ENCODE measurements at places on chromosomes 1 and 21.

- no peak for DNase-seq
Measured at GRCh38 chr21:32132881-32133280, 146.0 kb downstream of the MIS18A start.

- no peak for DNase-seq
Measured at GRCh38 chr1:114248162-114248561, 94.5 kb upstream of the SYT6 start.

DNA sequence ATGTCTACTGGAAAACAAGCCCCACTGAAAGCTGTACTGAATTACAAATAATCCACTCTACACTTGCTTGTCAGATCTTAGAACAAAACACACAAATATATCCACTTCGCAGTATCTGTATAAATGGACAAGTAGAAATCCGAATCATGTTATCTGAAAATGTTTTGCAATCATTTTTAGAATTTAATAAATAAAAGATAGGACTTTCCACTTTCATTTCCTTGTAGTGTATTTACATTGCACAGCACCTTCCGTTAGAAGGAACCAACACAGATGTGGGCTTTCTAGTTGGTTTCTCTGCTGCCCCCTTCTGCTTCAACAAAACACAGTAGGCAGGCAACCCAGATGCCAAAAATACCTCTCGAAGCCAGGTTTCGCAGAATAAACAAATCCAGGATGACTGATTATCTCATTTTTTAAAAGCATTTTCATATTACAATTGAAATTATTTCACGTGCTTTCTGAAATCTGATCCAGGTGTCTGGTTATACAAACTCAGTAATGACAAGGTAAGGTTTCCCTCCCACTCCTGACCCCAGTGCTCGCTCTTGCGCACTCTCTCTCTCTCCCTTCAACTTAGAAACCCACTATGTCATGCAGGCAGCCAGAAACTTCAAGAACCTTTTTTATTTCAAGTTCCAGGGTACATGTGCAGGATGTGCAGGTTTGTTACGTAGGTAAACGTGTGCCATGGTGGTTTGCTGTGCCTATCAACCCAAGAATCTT lies 389.9 kb downstream of the SMYD3 start:
- DNase-seq = no peak

DNA sequence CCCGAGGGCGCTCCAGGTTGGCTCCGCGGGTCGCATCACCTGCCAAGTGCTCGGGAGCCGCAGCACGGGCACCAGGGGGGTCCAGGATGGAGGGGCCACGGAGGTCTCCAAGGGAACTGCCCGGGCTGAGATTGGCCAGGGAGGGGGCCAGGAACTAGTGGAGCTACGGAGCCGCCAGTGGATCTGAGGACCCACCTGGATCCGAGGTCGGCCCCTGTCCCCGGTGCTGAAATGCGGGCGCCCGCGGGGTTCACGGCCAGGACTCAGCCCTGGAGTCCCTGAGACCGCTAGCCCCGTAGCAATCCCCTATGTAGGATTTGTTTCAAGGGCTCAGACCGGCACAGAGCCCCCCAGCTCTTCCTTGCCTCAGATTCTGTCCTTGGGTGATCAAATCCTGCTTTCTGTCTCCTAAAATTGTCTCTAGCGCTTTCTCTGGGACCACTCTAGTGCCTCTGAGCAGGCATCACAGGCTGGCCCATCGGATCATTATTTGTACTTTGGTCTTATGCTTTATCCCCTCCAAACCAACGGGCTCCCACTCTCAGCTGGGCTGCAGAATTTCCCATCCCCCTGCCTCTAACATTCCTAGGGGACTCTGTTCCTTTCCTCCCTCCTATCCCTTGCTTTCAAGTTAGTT lies 27.3 kb downstream of the KIAA2013 start:
- DNase-seq = no peak

- DNase-seq = no peak
Measured at GRCh38 chr1:234745276-234745675, 135.3 kb upstream of the IRF2BP2 start.

GRCh38 chr1:173489929-173490328 lies 12.8 kb downstream of the PRDX6 start:
- DNase-seq = no peak

DNA sequence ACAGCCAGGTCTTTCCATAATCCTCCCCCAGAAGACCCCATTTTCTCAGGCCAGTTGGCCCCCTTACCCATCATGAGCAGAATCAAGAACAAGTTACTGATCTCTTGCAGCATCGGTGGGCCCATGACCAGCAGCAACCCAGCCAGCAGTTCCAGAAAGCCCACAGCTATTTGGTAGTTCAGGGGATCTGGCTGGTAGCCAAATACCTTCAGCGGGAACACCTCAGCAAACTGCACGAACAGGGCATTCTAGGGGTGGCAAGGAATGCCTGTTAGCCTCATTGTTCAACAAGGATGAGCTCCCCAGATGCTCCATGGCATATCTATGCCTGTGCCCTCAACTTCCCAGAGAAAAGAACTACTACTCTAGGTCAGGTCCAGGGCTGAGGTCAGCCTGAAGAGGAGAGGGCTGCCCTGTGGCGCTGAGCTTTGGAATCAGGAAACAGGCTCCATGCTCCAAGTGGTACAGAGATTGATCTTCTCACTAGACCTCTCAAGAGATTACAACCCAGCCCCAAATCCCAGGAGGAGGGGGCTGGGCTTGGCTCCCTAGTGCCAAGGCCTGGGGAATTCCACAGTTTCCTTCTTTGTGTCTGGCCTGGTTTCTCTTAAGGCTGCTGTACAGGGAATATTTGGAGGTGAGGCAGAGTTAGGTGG lies 1.3 kb downstream of the TMEM35B start:
- no peak for DNase-seq

- no peak for DNase-seq
Measured at GRCh38 chr1:19535214-19535613, 49.9 kb upstream of the CAPZB start.

DNA sequence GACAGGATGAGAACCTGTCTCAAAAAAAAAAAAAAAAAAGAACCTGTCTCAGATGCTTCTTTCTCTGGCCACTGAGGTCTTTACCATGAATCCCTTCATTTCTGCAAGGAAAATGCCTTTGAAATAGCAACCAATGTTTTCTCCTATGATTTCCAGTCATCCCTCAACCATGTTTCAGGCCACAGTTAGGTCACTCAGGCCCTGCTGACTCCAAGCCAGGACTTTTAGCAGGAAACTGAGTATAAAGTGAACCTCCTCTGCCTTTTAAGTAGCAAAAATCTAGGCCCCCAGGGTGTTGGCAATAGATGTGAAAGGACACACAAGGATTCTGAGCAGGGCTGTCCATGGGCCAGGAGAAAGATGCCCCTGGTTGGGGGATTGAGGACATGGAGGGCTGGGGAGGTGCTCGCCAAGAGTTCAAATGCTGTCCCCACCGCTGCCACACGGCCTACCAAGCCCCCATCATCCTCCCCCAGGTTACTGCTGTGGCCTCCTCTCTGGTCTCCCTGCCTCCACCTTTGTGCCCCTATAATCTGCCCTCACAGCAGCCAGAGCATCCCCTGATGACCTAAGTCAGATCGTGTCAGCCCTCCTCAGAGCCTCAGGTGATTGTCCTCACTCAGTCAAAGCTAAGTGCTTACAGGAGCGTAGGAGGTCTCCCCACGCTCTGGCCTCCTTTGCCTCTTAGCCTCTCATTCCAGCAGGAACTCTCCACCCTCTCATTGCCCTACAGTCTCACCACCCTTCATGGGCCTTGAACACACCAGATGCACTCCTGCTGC lies 54.6 kb downstream of the MATN1 start:
- DNase-seq = no peak

GRCh38 chr21:35989138-35989735 lies 71.1 kb downstream of the SETD4 start:
- DNase-seq = no peak

DNA sequence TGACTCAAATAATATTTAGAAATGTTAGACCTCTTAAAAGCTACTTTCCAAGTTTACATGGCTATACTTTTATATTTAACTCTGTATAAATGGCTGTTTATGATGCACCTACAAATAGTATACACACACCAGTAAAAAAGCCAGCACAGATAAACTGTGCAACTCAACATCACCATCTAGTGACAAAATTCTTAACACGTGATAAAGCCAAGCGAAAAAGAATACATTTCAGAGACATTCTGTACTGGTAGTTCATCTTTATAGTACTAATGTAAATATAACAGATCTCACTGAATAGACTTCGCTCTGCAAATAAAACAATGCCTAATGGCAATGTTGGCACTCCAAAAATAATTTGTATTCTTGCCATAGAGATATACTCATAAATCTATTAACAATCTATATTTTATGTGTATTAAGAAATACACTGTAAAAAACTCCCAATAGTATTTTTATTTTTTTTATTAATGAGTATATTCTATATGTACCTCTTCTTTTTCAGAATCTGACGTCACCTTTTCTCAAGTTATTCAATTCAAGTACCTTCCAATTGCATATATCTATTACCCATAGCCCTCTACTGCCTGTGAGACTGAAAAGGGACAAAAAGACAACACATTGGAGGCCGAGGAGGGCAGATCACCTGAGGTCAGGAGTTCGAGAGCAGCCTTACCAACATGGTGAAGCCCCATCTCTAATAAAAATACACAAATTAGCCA lies 100.2 kb downstream of the DPYD start:
- no peak for DNase-seq

DNA sequence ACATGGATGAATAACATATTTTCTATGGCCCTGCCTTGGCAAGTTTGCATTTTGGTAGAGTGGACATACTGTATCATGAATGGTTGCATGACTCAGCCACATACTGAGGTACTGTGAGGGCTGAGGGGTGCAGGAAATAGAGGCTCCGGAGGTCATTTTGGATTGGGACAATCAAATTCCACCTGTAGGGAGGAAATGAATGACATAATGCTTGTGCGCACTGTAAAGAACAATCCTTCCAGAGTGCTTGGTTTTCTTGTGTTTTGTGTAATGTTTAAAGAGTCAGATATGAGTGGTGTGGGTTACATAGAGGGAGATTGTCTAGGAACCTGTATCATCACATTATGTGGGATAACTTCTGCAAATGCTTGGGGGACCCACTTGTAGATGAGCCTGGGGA lies 329.9 kb upstream of the PROX1 start:
- DNase-seq = no peak

- DNase-seq = no peak
Measured at GRCh38 chr1:56286506-56286905, 292.9 kb downstream of the PLPP3 start.

DNA sequence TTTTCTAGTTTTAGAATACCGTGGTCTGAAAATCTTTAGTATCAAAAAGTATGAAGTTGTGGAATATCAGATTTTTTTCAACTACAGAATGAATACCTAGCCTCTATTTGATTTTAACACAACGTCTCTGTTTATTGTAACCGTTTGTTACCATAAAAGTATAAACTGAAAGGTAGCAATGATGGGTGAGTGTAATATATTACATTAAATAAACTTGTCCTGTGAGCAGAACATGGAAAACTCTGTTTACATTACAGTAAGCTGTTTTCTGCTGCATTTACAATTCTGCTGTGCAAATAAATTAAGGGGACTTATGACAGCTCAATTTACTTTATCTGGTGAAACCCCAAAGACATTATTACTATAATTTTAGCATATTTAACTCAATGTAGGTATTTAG lies 62.5 kb downstream of the CHRM3 start:
- no peak for DNase-seq

DNA sequence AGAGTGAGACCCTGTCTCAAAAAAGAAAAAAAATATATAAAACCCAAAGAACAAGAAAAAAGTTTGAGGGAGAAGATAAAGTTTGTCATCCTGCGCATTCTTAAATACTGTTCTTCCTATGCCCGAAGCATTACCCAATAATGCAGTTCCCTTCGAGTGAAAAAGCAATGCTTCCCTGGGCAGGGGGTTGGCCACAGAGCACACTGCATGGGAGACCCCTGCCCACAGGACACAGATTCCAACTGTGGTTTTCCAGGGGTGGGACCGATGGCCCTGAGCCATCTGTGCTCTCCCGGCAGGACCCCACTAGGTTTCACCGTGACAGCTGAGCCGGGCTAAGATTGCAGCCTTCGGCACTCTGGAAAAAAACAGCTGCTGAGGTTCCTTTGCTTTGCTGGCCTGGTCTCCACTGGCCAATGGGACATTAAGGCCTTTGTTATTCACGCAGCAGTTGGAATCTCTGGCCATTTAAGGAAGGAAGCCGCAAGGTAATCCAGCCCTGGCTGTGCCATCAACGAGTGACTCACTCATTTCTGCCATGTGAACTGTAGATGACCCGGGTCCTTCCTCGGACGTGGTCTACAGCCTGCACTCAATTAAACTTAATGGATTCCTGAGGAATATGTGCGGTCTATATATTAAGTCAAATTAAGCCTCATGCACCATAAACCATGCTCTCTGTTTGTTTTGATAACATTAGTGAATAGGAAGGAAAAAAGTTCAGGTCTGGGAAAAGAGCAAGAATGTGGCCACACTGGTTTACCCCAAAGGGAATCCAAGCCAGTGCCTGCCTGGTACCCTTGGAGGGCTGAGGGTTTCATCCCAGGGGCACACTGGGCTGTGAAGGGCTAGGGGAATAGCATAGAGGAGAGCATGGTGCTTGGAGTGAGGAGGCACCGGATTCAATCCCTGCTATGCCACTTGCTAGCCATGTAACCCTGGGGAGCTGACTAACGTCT lies 163.2 kb downstream of the ZBTB18 start:
- DNase-seq = no peak

- no peak for DNase-seq
Measured at GRCh38 chr1:182587093-182587492, 2.0 kb downstream of the RNASEL start.

DNA sequence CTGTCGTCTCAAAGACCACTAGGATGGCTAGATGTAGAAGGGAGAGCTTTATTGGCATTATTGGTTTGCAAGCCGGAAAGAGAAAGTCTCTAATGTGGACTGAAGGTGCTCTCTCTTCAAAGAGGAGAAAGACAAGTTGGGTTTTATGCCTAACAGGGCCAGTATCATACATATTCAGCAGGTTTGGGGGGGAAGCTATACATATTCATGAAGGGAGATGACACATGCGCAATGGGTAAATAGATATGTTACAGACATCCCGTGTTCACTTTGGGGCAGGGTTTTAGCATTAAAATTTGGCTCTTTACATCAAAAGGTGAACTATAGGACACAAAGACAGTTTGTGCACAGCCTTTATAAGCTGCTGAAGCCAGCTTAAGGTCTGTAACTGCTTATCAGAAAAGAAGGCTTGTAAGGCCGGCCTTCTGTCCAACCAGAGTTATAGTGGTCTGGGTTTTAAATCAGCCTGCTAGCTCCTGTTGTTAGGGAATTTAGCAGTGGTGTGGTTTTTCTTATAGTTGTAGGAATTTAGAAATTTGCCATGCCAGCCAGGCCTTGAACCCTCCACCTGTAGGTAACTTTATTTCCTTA lies 46.5 kb upstream of the LRRN2 start:
- DNase-seq = no peak

DNA sequence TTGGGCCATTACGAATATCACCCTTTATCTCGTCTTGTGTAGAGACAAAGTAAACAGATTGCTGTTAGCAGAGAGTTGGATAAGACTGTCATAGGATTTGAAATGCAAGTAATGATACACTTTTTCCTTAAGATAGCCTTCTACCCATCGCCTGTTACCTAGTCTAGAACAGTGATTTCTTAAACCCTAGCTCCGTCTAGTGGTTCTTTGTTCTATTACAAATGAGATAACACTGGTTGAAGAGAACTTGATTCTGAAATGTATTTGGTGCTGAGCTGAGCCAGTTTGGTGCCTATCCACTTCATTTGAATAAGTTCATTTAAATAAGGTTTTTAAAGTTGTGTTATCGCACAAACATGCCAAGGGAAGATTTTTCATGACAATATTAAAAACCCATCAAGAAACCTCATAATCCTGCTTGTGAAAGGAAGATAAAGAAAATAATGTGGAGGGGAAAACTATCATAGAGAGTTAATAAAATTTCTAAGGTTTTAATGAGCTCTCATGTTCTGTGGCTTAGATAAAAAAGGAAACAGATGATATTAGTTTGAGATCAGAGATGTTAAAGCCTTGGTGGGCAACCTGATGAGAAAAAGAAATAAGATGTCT lies 1.5 kb upstream of the KCNH1 start:
- DNase-seq = no peak

Measured in T-helper 9 cell (primary cell).